Activated CD8-positive, alpha-beta memory T cell treated with anti-CD3 and anti-CD28 coated beads, Interleukin-2, amount 50 U/mL, for 48 hours (primary cell): ENCODE measurements at places on chromosomes 6 and 20.

DNA sequence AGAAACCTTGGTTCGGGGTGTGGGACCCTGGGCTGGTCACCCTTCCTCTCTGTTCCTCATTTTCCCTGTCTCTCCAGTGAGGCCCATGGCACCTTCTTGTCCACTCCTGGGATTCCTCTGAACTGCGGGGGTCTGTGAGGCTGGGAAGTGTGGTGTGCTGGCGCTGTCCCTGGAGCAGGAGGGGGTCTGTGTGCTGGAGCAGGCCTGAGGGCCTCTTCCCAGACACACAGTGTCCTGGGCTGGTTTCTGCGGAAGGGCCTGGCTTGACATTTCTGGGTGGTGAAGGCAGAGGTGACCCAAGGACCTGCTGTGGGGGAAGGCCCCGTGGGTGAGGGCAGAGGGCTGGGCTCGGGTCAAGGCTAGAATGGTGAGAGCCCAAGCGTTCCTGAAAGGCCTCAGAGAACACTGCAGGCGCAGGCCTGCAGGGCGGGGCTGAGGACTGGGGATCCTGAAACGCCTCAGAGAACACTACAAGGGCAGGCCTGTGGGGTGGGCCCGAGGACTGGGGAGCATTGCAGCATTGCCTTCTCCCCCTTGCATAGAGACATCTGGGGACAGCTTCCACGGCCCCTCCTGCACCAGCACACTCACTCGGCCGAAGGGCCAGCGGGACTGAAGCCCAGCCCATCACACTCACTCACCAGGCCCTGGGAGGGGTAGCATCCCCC, 10.6 kb upstream of the BAK1 start:
- DNase-seq: no peak

- DNase-seq: no peak
These were observed 97.2 kb downstream of the SYNDIG1 start for GRCh38 chr20:24566656-24567055.

- no peak for DNase-seq
These were observed 290.7 kb downstream of the PHF3 start for GRCh38 chr6:63926258-63926780.

DNA sequence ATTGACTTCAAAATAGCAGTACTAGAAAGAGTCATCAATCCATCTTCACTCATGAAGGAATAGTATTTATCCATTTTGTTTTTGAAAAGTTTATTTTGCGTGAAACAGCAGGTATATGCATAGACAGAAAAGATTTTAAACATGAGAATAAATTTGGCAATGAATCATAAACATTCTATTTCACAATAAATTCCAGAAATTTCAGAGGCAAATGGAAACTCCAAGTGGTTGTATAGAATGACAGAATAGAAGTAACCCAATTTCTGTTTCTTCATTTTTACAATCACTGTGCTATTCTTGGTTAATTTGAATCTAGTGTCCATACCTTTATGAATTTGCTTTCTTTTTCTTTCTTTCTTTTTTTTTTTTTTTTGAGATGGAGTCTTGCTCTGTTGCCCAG, 173.0 kb upstream of the ECI2 start:
- no peak for DNase-seq

DNA sequence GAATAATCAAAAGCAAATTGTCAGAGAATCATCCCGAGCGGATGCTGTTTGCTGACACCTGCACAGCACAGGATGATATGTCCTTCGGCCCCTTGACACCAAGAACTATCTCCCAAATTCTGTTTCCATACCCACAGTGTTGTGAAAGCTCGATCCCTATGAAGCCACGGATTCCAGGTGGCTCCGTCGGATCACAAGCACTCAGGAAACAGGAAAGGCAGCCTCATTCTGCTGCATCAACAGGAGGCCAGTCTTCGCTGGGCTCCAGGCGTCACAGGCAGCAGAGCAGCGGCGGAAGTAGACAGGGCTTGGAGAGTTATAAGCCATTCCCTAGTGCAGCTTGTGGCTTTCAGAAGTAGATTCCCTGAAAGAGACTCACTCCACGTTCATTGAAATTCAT, 342.3 kb downstream of the C6orf118 start:
- DNase-seq: no peak

- DNase-seq: no peak
These were observed 140.5 kb upstream of the CST7 start for GRCh38 chr20:24808616-24809015.

DNA sequence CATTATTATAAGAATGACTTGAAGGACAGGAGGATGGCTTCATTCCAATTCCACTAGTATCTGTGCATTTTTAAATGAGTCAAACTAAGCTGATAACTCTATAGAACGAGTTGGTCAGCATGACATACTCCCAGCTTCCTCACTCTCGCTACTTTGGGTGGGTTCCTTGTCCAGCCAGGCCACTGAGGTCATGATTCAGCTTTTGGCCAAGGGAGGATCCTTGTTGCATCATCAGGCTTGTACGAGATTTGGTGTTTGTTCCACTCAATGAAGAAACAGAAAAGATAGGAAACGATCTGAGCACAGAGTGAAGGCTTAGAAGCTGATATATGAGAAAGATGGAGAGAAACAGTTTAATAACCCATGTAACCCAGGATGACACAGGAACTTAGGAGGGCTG, 19.8 kb downstream of the NEDD9 start:
- no peak for DNase-seq

DNA sequence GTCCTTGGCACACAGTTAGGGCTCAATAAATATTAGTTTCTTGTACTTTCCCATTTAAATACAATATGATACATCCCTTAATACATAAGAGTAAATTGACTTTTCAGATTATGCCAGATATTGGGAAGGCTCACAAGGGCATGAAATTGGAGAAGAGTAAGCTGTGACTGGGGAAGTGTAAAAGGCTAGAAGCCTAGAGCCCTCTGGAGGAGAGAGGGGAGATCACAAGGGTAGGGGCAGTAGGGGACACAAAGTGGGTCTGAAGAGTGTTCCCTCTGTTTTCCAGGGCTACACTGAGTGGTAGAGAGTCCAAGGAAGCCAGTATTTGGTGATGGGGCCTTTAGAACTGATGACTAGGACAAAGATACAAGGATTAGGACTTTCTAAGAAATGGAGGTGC, 562.9 kb upstream of the CHD6 start:
- no peak for DNase-seq

DNA sequence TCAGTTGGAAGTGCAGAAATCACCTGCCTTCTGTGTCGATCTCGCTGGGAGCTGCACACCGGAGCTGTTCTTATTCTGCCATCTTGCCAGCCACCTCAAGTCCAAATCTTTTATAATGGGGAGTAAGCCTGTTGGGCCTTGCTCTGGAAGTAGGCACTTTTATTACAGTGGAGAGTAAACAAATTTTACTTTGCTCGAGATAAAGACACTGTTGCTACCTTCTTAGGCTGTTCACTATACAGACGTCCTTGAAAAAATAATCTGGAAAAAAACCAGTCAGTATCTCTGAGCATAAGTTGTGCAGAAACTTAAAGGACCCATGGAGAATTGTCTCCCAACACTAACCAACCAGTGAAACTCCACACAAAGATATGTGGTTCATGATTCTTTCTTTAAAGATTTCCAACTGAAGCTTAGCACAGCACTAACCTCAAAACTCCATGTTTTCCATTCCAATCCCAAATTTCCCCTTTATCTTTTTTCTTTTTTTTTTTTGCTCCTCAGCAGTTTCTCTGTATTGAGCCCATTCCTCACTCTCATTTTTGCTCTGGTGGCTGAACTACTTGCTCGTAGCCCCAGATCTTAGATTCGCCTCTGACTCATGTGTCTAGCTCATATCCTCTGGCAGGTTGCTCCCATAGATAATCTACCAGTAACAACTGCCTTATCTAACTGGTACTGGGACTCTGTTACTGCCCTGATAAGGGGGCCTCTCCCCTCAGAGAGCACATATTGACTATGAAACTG, 34.3 kb upstream of the COL9A1 start:
- no peak for DNase-seq

- peak; percentile 20 for DNase-seq
These were observed 70.6 kb downstream of the MTHFD1L start for GRCh38 chr6:150936021-150936555.

DNA sequence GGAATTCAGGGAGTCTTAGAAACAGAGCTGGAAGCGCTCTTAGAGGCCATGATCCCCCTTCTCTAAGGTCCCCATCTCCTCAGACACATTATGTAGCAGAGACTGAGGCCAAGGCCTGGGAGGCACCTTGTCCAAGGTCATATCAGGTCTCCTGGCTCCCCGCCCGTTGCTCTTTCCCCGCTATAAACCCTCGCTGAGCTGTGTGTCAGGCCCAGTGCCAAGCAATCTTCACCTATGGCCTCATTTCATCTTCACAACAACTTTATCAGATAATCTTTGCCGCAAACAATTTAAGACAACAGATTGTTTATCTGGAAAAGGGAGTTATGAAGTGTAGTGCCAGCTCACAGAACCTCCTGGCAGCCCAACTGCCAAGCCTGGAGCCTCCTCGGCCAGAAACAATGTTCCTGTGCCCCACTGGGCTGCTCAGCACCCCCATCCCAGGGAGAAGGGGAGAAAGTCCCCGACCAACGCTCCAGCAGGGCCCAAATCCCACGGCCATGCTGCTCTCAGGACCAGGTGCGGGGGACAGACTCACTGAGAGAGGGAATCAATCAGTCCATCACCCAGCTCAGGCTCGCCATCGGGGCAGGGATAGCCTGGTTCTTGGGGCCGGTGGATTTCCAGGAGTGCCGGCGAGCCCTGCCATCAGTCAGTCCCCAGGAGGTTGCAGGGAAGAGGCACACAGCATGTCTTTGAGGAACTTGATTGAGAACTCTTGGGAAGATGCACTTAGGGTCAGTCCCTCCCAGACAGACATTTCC, 16.9 kb upstream of the FANCE start:
- no peak for DNase-seq

DNA sequence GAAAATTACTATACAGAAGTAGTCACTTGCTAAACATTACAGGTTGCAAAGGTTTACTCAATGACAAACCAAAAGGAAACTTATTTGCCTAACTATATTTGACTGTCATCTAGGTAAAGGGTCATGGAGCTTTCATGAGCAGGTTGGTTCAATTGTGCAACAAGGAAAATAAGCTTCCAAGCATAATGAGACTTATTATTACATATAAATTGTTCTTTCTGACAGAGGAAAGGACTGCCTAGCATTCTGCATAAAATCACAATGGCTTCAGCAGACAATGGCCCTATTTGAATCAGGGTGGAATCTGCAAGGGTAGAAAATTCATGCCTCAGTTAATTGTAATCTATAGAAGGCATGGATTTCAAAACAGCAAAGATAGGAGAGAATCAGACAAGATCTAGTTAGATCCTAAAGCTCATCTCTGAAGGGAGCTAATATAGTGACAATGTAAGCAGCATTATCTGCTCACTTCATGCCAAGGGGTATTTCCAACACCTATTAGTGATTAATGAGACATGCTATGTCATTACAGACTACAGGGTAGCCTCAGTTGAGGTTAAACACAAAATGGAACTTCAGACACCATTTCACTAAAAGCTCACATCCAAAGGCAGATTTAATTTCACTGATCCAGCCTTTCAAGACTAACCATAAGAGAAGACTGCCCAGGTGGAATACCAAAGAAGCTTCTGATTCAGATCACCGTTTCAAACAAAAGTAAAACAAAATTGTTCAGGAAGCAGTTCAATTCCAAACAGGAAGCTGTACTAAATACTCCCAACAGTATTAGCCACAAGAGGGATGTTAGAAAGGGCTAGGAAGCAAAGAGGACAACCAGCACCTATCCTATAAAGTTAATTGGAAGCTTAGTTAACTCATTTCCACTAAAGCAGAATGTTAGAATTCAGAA, 8.5 kb downstream of the STAU1 start:
- DNase-seq: no peak

DNA sequence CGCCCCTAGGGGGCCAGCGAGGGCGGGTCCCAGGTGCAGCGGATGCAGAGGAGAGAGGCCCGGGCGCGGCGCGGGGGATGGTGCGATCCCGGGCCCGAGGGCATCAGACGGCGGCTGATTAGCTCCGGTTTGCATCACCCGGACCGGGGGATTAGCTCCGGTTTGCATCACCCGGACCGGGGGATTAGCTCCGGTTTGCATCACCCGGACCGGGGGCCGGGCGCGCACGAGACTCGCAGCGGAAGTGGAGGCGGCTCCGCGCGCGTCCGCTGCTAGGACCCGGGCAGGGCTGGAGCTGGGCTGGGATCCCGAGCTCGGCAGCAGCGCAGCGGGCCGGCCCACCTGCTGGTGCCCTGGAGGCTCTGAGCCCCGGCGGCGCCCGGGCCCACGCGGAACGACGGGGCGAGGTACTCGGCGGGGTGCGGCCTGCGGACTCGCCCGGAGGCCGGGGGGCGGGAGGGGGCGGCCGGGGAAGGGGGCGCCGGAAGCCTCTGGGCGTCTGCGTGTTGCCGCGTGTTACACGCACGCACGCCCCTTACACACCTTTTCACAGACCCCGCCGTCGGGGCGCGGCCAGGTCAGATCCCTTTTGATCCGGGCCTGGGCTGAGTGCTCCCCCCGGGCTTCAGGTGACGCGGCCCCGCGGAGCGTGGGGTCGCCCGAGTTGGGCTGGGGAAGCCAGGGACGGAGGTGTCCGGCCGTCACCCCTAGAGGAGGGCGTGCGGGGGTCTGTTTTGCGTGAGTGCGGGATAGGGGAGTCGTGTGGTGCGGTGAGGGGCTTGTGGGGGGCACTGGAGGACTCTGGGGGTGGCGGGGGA, 412 bp downstream of the TRIB3 start:
- DNase-seq: peak; percentile 89

DNA sequence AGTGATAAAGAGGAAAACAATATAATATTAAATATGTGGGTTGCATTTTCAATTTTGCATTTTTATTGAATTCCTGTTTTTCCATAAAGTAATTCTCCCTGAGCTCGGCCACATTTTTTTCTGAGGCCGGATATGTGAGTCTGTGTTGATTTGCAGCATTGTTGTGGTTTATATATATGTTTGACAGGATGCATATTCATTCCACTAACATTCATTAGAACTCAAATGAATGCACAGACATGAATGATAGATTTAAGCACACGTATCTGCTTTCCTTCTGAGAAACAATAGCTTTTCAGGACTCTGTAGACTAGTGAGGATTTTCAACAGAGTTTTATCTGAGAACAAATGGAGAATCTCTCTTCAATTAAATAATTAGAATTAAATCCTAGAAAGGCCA, 10.6 kb upstream of the EXOC2 start:
- no peak for DNase-seq

DNA sequence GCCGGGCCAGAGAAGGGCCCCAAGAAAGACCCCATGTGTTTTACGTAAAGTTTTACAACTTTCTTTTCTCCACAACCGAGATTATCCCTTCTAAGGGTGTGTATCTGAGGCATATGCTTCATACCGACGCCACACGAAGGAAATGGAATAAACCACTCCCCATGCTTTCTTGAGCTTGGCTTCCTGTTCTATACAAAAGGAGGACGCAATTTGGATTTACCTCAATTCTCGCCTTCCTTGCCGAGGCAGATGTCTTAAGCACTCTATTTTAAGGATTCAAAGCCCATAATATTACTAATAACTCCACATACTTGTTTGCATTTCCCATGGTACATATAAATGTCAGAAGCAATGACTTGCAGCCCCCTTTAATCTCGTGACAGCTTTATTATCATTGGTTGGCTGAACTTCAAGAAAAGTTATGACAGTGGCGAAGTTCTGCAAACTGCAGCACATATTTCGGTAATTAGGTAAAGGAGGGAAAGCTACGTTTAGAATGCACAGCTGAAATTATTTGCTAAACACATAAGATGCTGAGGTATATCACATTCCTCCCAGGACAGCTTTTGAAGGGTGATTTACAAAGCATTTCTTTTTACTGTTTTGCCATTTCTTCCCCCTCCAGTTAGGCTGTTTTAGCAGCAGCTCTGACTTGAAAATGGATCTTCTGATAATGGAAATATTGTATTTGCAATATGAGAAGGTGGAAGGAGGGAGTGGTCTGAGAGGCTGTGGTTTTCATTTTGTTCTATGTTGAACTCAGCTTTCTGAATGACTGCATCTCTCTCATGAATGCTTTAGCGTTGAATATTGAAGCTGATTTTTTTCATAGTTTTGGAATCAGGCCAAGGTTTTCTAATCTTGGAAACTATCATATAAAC, 330.5 kb downstream of the EPHA7 start:
- no peak for DNase-seq
